ENCODE measurements at places on chromosomes 12 and 14. TPM values are rescaled to one million over a fixed set of nuclear protein-coding genes. Genes with fewer than 3 reads are reported as not detected.

Gene CPSF6
- 29.0 TPM for total RNA-seq

Gene TMTC2
- total RNA-seq, result 17.3 TPM

Gene RTN1
- total RNA-seq, result not detected

Gene NDUFB1
- total RNA-seq, result 380 TPM

Gene GNB3
- total RNA-seq, result not detected

Gene AMDHD1
- total RNA-seq, result 1.1 TPM

Gene MIP
- not detected for total RNA-seq

Measured in SK-MEL-5 (cell line).